Activated naive CD4-positive, alpha-beta T cell (primary cell): ENCODE measurements at places on chromosomes 1 and 21.

- no peak for DNase-seq
These were observed 4.2 kb upstream of the SIPA1L2 start for GRCh38 chr1:232634096-232634495.

DNA sequence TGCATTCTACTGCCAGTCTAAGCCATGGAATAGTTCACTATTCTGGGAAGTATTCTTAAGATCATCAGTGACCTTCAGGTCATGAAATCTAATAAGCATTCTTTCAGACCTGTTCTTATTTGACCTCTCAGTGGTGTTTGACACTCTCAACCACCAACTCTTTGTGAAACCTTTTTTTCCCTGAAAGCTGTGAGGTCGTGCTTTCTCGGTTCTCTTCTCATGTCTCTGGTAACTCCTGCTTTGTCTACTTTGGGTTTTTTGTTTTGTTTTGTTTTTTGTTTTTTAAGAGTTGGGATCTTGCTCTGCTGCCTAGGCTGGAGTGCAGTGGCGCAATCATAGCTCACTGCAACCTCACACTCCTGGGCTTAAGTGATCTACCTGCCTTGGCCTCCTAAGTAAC lies 56.3 kb downstream of the POU2F1 start:
- no peak for DNase-seq

GRCh38 chr21:20661745-20662422 lies 336.3 kb upstream of the NCAM2 start:
- DNase-seq: no peak

DNA sequence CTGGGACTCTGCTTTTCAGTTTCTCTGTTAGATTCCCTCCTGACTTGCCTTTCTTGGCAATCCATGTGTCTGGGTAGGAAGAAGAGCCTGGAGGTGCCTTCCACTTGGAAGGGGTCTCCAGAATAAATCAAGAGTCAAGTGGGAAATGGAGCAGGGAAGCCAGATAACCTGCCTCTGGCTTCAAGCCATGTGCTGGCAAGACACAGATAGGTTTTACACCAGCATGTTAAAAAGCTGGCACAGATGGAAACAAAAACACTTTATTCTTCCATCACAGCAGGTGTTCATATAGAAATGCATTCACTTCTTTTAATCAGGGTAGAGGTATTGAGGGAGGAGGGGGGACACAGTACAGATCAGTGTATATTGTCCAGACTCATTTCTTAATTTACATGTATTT lies 356.9 kb upstream of the RUNX1 start:
- DNase-seq: no peak

- DNase-seq: no peak
These were observed 113.4 kb downstream of the GRIK1 start for GRCh38 chr21:29826386-29826785.

DNA sequence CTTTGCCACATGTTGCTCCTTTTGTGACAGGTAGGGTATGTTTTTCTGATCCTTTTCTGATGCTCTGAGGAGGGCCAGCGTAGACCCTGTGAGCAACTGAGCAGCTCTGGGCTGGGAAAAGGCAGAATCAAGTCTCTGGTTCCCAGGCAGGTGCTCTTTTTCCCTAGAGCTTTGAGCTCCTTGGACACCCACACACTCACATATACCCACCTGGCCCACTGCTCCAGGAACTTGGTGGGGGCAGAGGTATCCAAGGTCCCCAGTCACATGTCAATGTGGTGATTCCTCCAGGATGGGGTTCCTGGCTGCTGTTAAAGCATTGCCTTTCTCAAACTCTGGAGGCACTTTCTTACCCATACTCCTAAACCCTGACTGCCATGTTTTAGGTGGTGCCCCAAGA lies 5.4 kb downstream of the CD2 start:
- DNase-seq: no peak

DNA sequence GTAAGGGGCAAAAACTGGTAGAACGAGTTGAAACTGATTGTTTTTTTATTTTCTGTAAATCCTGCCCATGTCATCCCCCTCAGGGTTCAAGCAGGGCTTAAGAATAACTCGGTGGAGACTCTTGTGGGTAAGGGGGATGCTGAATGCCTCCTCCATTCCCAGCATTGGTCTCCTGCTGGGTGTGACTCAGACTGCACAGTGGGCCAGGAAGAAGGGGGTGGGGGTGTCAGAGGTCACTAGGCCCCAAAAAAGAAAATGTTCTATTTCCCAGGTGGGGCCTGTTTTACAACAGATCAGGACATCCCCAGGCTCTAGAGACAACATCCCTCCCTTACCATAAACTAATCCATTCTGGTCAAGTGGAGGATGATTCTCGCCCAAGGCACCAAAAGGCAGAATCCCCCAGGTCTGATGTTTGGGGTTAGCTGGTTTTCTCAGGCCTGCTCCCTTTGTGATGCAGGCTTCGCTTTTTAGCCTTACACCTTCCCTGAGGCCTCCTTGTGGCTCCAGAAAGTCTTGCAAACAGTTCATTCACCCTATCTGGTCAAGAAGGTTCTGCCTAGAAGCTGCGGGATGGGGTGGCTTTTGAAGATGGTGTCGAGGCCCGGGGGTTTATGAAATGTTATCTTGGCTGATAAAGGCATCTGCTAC lies 10.7 kb upstream of the GRHL3 start:
- DNase-seq: no peak

DNA sequence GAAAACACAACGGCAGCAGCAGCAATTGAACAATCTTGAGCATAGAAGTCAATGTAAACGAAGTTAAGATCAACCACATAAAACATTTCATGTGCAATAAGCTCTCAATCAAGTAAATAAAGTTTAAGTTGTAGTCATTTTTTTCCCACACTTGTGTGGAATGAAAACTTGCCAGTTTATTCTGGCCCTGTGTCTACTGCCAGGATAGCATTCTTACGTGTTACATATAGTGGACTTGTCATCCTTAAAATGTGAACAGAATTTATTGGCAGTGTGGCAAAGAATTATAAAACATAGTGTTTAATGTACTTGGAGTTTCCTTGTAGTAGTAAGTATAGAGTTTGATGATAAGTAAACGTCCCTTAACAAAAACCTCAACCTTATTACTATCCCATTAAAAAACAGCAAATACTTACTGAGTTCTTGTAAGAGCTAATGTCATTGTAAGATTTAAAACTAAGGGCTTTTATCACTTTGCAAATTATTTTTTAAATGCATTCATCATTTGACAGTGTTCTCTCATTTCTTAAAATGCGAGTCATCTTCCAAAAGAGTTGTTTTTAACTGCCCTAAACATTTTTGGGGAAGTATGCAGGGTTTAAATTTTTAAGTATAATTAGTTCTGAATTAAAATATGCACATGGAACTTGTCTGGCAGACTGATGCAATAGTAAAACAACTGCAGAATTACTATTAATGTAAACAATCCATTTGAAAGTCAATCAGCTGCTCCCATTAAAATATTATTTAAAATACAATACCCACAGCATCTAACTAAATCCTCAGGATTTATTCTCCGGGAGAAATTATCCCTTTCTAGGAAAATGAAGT lies 7.9 kb downstream of the COX20 start:
- DNase-seq: no peak

GRCh38 chr21:45830221-45830640 lies 151.3 kb upstream of the COL6A1 start:
- DNase-seq: no peak

DNA sequence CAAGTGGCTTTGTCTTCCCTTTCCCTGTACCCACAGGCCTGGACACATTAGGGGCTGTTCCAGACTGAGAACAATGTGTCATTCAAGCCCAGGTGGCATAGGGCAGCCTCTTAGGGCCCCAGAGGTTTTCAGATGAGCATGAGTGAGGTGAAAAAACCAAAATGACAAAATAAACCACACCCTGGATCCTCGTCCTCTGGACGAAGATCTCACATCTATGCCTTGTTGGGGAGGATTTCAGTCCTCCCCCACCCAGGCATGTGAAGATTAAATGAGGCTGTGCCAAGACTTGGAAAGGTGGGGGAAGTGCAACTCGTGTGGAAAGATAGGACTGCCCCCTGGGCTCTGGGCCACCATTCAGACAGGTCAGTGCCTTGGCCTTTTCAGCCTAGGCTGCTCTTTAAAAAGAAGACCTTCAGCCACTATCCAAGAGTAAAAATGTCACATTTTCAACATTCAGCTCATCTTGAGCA lies 32.8 kb upstream of the IL19 start:
- DNase-seq: no peak

GRCh38 chr1:154666051-154666790 lies 58.2 kb upstream of the ADAR start:
- no peak for DNase-seq

DNA sequence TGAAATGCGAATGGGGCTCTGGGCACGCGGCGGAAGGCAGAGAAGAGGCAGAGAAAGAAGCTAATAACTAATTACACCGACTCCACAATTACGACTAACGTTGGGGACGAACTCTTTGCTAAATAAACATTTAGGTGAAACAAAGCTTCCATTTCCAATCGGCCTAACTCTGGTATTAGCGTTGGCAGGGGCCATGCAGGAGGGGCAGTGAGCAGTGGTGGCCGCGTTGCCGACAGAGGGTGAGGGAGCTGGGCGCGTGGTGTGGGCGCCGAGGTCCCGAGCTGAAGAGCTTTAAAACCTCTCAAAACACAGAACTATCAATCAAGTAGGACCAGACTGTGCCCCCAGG lies 553 bp upstream of the NDUFV3 start:
- no peak for DNase-seq

DNA sequence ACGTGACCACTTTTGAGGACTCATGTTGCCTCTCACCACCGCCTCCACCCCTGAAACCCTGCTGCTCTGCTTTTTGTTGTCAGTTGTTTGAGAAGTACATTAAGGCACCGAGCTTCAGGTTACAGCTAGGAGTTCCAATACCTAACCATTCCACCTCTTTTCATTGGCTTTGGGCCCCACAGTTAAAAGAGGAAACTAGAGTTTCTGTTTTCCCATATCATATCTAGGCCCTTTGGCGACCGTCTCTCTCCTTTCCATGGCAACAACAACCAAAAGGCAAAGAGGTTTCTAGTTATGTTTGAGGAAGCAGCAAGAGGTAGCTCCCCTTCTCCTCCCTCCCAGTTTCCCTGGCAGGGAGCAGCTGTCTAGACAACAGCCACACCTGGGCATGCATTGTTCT lies 5.9 kb downstream of the ANKRD35 start:
- no peak for DNase-seq

- no peak for DNase-seq
These were observed 57.4 kb downstream of the DNTTIP2 start for GRCh38 chr1:93821423-93822144.
